Chondrocyte (in vitro differentiated cells): ENCODE measurements at places on chromosomes 4 and X. TPM values are rescaled to one million over a fixed set of nuclear protein-coding genes. Genes with fewer than 3 reads are reported as not detected.

DNA sequence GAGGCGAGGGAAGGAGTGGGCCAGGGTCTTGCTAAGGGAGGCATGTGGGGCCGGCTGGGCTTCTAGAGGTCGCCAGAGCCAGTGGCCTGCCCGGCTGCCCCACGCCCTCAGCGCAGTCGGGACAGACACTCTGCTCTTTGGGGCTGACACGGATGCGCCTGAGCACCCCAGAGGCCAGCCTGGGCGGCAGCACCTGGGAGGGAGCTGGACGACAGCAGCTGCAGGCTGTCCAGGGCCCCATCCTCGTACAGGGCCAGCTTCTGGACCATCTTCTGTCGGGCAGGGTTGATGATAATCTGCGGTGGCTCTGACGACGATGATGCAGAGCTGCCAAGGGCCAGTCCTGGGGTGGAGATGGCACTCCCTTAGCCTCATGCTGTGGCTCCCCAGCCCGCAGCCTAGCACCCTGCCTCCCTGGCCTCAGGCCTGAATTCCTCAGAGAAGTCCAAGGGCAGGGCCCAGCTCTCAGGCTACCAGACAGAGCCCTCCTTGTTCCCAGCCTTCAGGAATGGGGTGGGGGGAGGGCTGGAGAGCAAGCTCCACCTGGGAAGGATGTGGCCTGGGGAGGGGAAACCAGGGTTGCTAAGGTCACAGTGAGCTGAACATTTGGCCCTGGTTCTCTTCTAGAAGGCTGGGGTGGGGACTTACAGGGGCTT, 7.2 kb downstream of the IRAK1 start:
- no peak for DNase-seq

GRCh38 chr4:55820279-55820678, 689 bp downstream of the EXOC1L start:
- DNase-seq, result no peak

- DNase-seq, result no peak
Measured at GRCh38 chr4:118834070-118834469, 1.9 kb downstream of the SEC24D start.

- no peak for DNase-seq
Measured at GRCh38 chr4:93184053-93184452, 644.5 kb upstream of the ATOH1 start.

DNA sequence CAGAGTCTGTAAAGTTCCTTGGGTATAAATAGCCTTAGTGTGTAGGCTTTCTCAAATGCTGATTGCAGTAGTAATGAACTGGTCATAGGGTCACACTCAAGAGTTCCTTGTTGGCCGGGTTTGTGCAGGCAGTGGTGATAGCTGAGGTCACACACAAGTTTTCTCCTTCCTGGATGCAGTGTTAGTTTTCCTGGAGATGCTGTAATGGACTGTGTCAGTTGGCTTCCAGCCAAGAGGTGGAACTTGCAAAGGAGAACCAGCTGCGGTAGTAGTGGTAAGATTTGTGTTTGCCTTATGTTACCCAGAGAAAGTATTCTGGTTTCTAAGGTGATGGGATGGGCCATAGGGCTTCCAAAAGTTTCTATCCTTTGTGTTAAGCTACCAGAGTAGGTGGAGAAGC, 409.8 kb upstream of the FRG1 start:
- no peak for DNase-seq

DNA sequence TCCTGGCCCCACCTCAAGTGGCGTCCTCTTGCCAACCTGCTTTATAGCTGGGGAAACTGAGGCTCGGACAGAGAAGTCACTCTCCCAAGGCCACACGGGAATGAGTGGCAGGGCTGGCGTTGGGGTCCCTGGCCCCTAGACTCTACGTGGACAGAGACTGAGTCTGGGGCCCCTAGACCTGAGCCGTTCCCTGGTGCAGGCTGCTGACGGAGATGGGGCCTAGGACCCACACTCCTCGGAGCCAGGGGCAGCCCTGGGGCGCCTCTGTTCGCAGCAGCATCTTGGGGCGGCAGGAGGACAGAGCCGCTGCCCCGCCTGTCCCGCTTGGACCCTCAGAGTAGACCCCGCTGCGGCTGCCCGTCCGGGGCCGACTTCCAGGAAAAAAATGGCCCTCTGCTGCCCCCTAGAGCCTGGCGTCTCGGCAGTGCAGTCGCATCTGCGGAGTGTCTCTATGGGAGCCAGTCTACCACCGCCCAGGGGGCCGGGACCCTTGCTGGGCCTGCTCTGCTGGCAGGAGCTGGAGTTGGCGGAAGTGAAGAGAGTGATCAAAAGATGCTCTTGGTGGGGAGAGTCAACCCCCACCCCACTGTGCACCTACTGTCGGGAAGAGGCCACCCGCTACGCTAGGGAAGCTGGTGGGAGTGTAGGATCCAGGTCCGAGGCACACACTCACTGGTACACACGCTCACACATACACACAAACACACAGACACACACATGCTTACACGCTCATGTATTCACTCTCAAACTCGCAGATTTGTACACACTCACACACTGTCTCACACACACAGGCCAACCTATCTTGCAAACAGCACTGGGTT, 220.1 kb downstream of the AFAP1 start:
- no peak for DNase-seq

- DNase-seq, result no peak
Measured at GRCh38 chrX:140664939-140665338, 44.6 kb upstream of the LINC00632 start.

GRCh38 chr4:108878806-108879205, 116.0 kb upstream of the ETNPPL start:
- DNase-seq, result no peak

- DNase-seq, result no peak
Measured at GRCh38 chr4:108053251-108053711, 63.6 kb downstream of the HADH start.

GRCh38 chr4:139710073-139710472, 44.5 kb downstream of the MGST2 start:
- no peak for DNase-seq

DNA sequence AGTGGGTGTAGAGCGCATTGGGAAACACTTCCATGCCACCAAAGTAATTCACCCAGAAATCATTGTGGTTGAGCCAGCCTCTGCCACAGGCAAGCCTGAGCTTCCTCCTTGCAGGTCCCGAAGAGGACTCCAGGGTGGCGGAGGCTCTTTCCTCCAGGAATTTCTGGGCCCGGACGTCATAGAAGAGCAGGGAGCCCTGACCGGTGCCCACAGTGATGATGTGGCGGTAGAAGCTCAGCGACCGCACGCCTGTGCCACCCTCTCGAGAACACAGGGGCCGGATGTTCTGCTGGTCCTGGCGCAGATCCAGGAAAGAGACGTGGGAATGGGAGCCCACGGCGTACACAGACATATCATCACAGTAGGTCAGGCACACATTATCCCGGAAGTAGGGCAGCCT, 1.3 kb downstream of the DCAF12L1 start:
- peak; percentile 84 for DNase-seq

DNA sequence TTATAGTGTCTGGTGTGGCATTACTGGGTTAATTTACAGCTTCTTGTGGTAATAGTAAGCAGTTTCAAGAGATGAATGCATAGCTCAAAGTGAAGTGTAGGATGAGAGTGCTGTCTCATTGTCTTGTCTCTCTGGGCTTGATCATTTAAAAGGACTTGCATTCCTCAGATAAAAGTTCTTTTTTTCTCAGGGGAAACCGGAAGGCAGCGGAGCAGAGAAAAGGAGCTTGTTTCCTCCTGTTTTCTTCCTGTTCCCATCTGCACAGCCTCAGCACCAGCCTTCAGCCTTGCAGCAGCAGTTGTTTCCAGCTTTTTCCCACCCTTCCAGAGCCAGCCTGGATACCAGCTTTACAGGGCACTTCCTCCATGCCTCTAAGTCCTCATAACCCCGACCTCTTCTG, 61.4 kb upstream of the LGI2 start:
- DNase-seq, result no peak

DNA sequence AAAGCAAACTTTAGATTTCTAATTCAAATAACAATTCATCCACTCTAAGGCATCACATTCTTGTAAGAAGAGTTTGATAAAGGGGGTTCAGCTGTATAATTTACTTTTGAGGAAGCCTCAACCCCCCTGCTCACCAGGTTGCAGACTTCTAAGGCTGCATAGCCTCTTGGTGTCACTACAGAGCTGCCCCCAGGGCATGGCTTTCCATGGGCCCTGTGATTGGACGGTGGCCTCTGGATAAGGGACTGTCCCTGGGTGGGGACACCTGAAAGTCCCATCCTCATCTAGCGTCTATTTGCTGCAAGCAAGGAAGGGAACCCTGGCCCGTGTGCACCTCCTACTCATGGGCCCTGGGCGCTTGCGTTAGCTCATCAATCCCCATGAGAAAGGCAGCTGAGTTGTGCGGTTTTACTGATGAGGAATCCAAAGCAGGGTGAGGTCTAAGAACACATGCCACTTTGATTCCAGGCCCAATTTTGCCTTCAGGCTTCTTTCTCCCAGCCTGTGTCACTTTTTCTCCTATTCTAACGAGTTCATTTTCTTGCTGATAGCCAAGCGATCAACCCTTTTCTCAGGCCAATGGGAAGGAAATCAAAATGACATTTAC, 51.8 kb downstream of the SCML1 start:
- DNase-seq, result no peak

- DNase-seq, result no peak
Measured at GRCh38 chrX:139454743-139455142, 75.8 kb upstream of the F9 start.

DNA sequence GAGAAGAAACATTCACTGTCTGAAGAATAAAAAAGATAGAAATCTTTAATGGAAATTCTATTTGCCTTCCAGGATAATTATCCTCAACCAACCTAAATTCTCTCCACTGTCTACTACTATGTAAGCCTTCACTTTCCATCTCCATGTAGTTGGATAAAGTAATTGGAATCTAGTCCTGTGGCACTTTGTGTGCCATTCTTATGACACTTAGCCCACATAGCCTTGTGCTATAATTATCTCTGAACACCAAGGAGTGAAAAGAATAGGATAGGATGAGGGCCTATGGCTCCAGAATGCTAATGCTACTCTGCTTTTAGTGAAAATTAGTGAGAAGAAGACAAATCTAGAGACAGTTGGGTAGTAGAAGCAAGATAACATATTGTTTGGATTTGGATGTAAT, 20.2 kb downstream of the PRSS48 start:
- DNase-seq, result no peak

- no peak for DNase-seq
Measured at GRCh38 chr4:142582340-142582739, 263.8 kb downstream of the INPP4B start.

- DNase-seq, result no peak
Measured at GRCh38 chr4:40931238-40931637, 181.5 kb downstream of the NSUN7 start.

- no peak for DNase-seq
Measured at GRCh38 chrX:85569096-85569495, 189.6 kb upstream of the POF1B start.

- no peak for DNase-seq
Measured at GRCh38 chrX:110037178-110037577, 34.3 kb downstream of the TMEM164 start.

- no peak for DNase-seq
Measured at GRCh38 chr4:54661686-54662085, 3.9 kb downstream of the KIT start.

- DNase-seq, result no peak
Measured at GRCh38 chrX:121163443-121163842, 116.0 kb downstream of the GLUD2 start.

NALF2 gene
- total RNA-seq, result not detected in 3 replicates

DMRTC1B gene
- not detected in 3 replicates for total RNA-seq

SPATA18 gene
- total RNA-seq, result 17.9 to 18.7 TPM (median 18.6 TPM) in 3 replicates

CCSER1 gene
- total RNA-seq, result 0.24 TPM in 1 of 3 replicates, not detected in the others

AGA gene
- total RNA-seq, result 26.2 to 28.0 TPM (median 26.2 TPM) in 3 replicates

AFM gene
- not detected in 3 replicates for total RNA-seq

ZAR1 gene
- not detected in 3 replicates for total RNA-seq

PABPC5 gene
- 5.6 to 6.0 TPM (median 5.8 TPM) in 3 replicates for total RNA-seq

FATE1 gene
- total RNA-seq, result not detected in 3 replicates

RIPPLY1 gene
- not detected in 3 replicates for total RNA-seq

RAB41 gene
- not detected in 3 replicates for total RNA-seq
